ENCODE measurements at places on chromosomes 13 and 19. TPM values are rescaled to one million over a fixed set of nuclear protein-coding genes. Genes with fewer than 3 reads are reported as not detected.

The MYO1F gene
- 4.3 TPM for polyA plus RNA-seq

The C19orf67 gene
- polyA plus RNA-seq: 1.8 TPM

The ZNF90 gene
- 0.54 TPM for polyA plus RNA-seq

The CEBPA gene
- 0.15 TPM for polyA plus RNA-seq

The ERVV-1 gene
- not detected for polyA plus RNA-seq

The CDK8 gene
- 20.3 TPM for polyA plus RNA-seq

The MAP4K1 gene
- polyA plus RNA-seq: 0.99 TPM

The FCAR gene
- polyA plus RNA-seq: not detected

The PLEKHG2 gene
- polyA plus RNA-seq: 18.0 TPM

The CRTC1 gene
- polyA plus RNA-seq: 2.1 TPM

The HRC gene
- 11.8 TPM for polyA plus RNA-seq

The POU4F1 gene
- polyA plus RNA-seq: 2.3 TPM

The B3GNT8 gene
- 0.65 TPM for polyA plus RNA-seq

The OR7A5 gene
- not detected for polyA plus RNA-seq

The TNFSF13B gene
- 1.1 TPM for polyA plus RNA-seq

The KLK14 gene
- polyA plus RNA-seq: not detected

The USP12 gene
- 14.0 TPM for polyA plus RNA-seq

The HSPB6 gene
- not detected for polyA plus RNA-seq

The ZNF610 gene
- not detected for polyA plus RNA-seq

The SIGLEC5 gene
- polyA plus RNA-seq: not detected

The ATP1A3 gene
- polyA plus RNA-seq: 0.07 TPM

The SUGP1 gene
- polyA plus RNA-seq: 41.0 TPM

The FGF21 gene
- not detected for polyA plus RNA-seq

The TPTE2 gene
- not detected for polyA plus RNA-seq

The DLEU7 gene
- not detected for polyA plus RNA-seq

The SIGLEC8 gene
- polyA plus RNA-seq: 0.25 TPM

The CYP4F3 gene
- not detected for polyA plus RNA-seq

The RASIP1 gene
- polyA plus RNA-seq: 4.7 TPM

Measured in K562 (cell line).